ENCODE measurements at places on chromosomes 2 and 18. TPM values are rescaled to one million over a fixed set of nuclear protein-coding genes. Genes with fewer than 3 reads are reported as not detected.

DNA sequence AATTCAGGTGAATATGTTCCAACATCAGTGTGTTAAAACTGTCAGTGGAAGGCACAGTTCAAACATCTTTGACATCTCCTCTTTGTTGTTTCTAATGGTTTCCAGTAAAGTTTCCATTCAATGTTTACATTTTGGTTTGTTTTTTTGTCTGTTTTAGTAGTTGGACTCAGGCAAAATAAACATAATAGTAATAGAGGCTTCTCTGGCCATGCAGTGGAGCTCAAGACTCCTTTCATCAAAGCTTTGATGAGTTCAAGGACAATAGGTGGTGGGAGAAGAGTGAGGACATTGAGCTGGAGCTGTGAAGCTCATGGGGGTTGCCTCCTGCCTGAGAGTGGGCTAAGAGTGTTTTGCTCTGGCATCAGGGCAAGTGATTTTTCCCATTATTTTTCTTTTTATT is 1853.7 kb upstream of the CELF4 start:
- peaks cover 2% of the 10 kb centered on the region for H3K4me1 ChIP-seq
- no peak overlapping the region for H3K4me3 ChIP-seq
- H3K27me3 ChIP-seq: no peaks in the 10 kb centered on the region
- no peak for DNase-seq

- H3K4me1 ChIP-seq: no peaks in the 10 kb centered on the region
- H3K27me3 ChIP-seq: no peaks in the 10 kb centered on the region
- DNase-seq: no peak
These were observed 258.6 kb downstream of the CTNNA2 start for GRCh38 chr2:79771493-79771892.

MPP4 gene
- 2.9 TPM for total RNA-seq

- no peak overlapping the region for H3K27ac ChIP-seq
- H3K36me3 ChIP-seq: no peaks in the 10 kb centered on the region
- H3K27me3 ChIP-seq: no peaks in the 10 kb centered on the region
- DNase-seq: no peak
These were observed 56.0 kb upstream of the LRPPRC start for GRCh38 chr2:44051593-44052347.

- no peak for DNase-seq
- no peak overlapping the region for H3K4me3 ChIP-seq
- no peaks in the 10 kb centered on the region for H3K36me3 ChIP-seq
- H3K4me1 ChIP-seq: peaks cover 22% of the 10 kb centered on the region
- no peak overlapping the region for H3K27ac ChIP-seq
These were observed 268.3 kb downstream of the DYSF start for GRCh38 chr2:71721669-71722068.

- peaks cover 19% of the 10 kb centered on the region for H3K4me1 ChIP-seq
- peak overlapping the region; percentile 16 for H3K27ac ChIP-seq
- peak; percentile 67 for DNase-seq
- H3K4me3 ChIP-seq: no peak overlapping the region
- H3K27me3 ChIP-seq: no peaks in the 10 kb centered on the region
These were observed 84.7 kb downstream of the EHD3 start for GRCh38 chr2:31318361-31319336.

GRCh38 chr2:156435396-156435717 is 822 bp upstream of the GPD2 start:
- no peaks in the 10 kb centered on the region for H3K36me3 ChIP-seq
- H3K4me3 ChIP-seq: peak overlapping the region; percentile 66
- DNase-seq: no peak
- peaks cover 32% of the 10 kb centered on the region for H3K4me1 ChIP-seq
- H3K27ac ChIP-seq: peak overlapping the region; percentile 89

DNA sequence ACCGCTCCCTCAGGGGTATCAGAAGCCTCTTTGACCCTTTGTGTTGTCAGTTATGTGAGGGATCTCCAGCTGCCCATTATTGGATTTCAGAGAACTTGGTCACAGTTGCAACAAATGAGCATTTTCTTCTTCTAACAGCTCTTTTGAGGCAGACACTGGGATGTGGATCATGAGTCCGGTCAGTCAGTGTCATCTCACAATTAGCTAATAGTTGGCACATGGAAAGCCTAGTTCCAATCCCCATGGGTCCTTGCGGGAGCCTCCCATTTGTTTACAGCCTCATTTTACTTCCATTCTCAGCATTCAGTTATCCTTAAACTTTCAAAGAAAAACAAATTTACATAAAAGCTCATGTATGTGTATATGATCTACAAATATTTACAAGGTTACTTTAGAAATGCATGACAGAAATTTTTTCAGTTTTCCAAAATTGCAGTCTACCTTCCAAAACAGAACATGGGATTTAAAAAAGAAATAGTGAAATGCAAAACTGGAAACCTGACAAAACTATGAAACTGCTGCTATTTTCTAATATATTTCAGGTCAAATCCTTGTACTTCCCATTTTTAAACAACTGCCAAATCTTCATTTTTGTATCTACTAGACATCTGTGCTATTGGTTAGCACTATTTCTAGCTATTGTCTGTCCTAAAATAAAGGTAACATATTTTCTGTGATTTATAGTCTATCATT is 547.1 kb upstream of the ZEB2 start:
- H3K4me1 ChIP-seq: no peaks in the 10 kb centered on the region
- DNase-seq: no peak
- H3K27ac ChIP-seq: no peak overlapping the region
- H3K27me3 ChIP-seq: no peaks in the 10 kb centered on the region
- H3K36me3 ChIP-seq: no peaks in the 10 kb centered on the region
- no peak overlapping the region for H3K4me3 ChIP-seq

DNA sequence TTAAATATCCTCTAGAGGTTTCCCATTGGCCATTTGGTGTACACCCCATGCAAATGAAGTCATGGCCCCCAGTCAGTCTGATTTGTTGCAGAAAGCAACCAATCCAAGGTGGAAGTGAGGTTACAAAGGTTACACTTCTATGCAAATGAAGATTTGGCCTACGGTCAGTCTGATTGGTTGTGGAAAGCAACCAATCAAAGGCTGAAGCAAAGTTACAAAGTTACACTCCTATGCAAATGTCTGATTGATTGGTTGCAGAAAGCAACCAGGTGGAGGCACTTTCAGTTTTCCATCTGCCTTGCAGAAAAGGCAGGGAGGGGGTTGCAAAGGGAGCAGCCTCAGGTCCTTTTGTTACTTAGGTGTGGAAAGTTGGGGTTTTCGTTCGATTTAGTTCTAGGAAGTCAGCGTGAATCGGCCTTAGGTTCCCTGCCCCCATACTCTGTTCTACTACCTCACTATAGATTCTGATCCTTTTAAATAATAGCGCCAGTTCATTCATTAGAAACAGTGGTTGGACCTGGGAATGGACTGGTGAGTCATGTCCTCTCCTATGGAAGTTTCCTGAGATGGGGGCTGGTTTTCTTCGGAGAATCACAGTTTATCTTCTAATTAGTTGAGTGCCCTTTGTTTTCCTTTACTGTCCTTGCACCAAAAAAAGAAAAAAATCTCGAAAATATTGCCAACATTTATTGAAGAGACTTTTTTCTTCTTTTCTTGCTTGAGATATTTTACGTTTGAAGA is 279.5 kb downstream of the AGAP1 start:
- DNase-seq: no peak
- no peaks in the 10 kb centered on the region for H3K36me3 ChIP-seq

- no peak for DNase-seq
- H3K27me3 ChIP-seq: peaks cover 11% of the 10 kb centered on the region
- H3K4me1 ChIP-seq: no peaks in the 10 kb centered on the region
- no peaks in the 10 kb centered on the region for H3K36me3 ChIP-seq
- no peak overlapping the region for H3K4me3 ChIP-seq
- H3K27ac ChIP-seq: no peak overlapping the region
These were observed 26.1 kb upstream of the INHBB start for GRCh38 chr2:120319686-120320317.

GAD1 gene
- total RNA-seq: 4.7 TPM

All from astrocyte (in vitro differentiated cells and primary cell).